EL (cell line): ENCODE measurements at places on chromosomes 1 and 21.
A peak's percentile ranks its signal among the peaks of the same experiment; 100 is the strongest.

- DNase-seq = no peak
These were observed 94.6 kb upstream of the TENT5C start for GRCh38 chr1:117511273-117511672.

DNA sequence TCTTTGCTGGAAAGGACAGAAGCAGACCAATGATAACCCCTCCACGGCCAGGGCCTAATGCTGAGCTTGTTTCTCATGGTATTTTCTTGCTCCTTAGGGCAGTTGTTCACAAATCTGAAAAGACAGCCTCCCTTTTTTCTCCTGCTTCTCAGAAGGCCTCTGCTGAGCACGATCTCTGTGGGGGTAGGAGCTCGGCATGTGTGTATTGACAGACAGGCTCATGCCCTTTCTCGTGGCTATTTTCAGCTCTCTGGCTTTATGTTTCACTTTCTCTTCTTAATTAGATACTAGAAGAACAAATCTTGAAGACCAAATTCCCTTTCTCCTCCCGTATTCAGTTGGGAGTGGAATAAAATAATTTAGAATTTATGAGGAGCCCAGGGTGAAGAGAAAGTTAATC lies 768 bp upstream of the RIIAD1 start:
- no peak for DNase-seq

DNA sequence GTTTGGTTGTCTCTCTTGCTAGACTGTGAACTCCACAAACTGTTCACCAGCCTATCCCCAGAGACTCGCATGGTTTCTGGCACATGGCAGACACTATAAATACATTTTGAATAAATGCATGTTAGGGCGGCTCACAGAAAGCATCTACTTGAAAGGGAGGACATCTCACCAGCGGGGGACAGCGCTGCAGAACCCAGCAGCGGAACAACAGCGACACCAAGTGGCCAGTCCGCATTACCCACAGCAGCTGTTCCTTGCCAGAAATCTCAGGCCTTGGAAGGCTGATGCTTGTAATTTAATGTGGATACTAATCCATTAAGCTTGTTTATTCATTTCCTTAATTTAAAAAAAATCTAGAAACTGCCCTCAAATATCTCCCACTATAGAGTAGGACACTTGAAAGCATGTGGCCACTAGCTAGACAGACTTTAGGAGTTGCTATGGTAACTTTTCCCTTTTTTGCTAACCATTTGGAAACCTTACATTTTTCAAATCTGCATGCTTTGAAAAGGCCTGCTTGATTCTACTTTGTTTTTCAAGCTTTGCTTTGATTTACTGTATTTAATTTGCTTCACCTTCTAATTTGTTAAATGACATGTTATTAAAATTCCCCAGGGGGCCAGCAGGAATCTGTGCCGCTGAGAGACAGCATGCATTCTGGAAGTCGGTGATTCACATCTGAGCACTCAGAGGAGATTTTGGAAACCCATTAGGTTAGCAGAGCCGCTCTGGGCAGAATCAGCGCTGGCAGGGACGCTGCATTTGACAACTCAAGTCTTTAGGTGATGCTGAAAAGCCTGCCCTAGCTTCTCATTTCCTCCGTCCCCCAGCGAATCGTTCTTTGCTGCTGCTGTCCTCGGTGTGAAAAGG lies 63.5 kb upstream of the SSX2IP start:
- peak; percentile 76 for DNase-seq

DNA sequence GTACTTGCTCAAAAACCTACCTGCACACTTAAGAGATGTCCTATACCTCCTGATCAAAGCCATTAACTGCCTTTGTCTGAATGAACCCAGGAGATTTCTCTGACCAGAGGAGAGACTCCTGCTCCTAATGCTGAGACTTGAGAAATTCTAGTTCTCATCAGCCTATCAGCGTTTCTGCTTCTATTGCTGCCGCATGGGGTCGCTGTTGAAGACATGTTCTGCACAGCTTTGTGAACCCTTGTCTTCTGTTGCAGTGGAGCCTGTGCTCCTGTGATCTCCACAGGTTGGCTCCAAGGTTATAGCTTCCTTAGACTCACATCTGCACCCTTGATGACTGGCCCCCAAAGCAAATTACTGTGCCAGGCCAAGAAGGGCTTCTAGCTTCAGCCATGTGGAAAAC lies 40.2 kb downstream of the EDN2 start:
- DNase-seq = no peak

DNA sequence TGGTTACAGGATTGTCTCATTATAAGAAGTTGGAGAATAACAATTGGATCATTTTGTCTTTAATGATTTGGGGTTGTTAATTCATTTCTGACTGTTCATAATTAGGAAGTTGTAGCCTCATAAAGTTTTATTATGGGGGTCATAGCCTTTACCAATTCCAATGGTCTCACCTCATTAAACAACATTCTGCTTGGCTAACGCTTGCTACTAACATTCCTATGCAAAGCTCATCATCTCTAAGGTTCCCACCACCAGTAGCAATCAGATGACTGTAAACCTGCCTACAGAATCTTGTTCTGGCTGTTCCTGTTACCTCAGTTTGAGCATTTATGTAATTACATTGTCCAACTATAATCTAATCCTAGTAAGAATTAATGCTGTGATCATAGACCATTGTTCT lies 60.2 kb downstream of the ODF2L start:
- DNase-seq = no peak

DNA sequence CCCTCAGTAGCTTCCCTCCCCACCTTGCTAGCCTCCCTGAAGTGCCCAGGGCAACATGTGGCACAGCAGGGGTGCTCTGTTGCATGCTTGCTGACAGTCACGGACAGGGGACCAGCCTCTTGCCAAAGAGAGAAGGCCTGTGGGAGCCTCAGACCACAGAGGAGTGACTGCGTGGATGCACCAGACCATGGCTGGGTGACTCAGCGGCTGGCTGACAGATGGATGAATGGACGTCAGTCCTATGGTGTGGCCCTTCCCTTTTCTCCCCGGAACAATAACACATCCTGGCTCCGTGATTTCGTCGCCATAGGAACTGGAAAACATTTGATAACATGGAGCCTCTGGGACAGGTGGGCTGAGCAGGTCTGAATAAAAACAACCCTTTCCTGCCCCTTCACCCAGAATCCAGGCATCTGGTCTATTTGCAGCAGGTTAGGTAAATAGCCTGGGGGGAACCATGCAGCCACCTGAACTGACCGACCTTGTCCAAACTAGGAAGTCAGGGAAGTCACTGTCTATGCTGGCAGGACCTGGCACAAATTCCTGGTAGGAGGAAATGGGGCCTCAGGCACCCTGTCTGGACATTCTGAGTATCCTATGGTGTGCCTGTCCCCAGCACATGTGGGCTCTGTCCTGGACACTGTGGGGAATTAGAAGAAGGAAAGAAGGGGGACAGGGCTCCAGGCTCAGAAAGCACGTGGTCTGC lies 53.3 kb downstream of the NENF start:
- peak; percentile 94 for DNase-seq

DNA sequence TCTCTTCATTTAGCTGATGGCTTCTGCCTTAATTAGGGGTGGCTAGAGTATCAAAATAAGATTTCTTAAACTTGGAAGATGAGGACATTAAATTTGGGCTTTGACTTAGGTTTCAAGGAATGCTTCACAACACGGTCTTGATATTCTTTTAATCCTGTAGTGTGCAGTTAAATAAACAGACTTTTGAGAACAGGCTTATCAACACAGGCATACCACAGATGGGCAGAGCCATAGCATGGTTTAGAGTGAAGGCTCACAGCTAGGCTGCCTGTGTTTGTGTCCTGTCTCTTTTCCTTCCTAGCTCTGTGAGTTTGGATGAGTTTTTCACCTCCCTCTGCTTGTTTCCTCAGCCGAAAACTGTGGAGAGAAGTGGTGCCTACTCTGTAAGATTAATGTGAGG lies 102.3 kb upstream of the IPO9 start:
- DNase-seq = no peak

- DNase-seq = no peak
These were observed 35.3 kb downstream of the KIF1B start for GRCh38 chr1:10245674-10246073.
